ENCODE measurements at places on chromosomes 2 and 18. TPM values are rescaled to one million over a fixed set of nuclear protein-coding genes. Genes with fewer than 3 reads are reported as not detected.

The LYPD1 gene
- 25.4 TPM for total RNA-seq

The OBSL1 gene
- total RNA-seq = 79.5 TPM

The TEX44 gene
- not detected for total RNA-seq

The LHCGR gene
- total RNA-seq = not detected

The DES gene
- not detected for total RNA-seq

The DSC2 gene
- total RNA-seq = 4.1 TPM

The NAPG gene
- 90.5 TPM for total RNA-seq

The CCDC121 gene
- total RNA-seq = 4.1 TPM

The WDFY1 gene
- total RNA-seq = 53.2 TPM

The ATG4B gene
- 72.6 TPM for total RNA-seq
